ENCODE measurements at places on chromosomes 3 and 15. TPM values are rescaled to one million over a fixed set of nuclear protein-coding genes. Genes with fewer than 3 reads are reported as not detected.

Gene KIF9
- total RNA-seq, result 5.3 TPM

Gene STAC
- 17.4 TPM for total RNA-seq

Gene TGFBR2
- total RNA-seq, result 215 TPM

Gene PP2D1
- not detected for total RNA-seq

Gene TERC
- 220 TPM for total RNA-seq

Gene FRMD4B
- 16.6 TPM for total RNA-seq

Gene SH3BP5
- total RNA-seq, result 40.4 TPM

Gene SERPINI2
- total RNA-seq, result not detected

Gene GOLGA6L6
- not detected for total RNA-seq

DNA sequence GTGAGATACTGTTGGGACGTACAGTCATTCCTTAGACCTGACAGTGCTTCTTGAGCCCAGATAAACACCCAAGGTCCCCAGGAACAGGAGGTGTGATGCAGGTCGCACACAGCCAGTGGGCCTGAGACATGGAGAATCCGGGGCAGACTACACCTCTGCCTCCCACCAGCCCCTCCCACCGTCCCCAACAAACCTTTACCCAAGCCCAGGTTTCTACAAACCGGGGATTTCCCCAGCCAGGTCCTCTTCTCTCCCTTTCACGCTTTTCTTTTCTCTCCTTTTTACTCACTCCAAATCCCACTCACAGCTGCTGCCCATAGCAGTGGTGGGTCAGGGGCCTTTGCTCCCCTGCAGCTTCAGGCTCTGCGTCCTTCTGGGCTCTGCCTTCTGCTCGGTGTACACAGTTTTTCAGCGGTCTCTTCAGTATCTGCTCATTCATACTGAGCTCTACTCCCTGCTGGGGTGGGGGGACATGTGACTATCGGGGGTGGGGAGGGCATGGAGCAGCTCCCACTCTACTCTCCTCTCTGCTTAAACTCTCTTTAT, 4.8 kb upstream of the PCSK6 start:
- no peak for DNase-seq

DNA sequence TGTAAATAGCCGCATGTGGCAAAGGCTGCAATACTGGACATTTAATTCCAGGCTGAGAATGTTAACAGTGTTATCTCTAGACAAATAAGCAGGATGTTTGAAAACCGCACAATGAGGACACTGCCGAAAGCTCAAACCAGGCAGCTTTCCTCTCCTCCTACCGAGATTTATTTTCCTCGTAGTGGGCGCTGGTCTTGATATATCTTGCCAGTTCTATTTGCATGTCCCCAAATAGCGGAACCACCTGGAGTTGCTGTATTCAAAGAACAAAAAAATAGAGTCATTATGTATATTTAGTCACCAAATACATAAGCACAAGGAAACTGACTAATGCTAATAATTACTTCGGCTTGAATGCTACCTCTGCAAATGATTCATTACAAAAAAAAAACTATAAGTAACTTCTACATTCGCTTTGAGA, 46.5 kb downstream of the CYFIP1 start:
- DNase-seq, result no peak

GRCh38 chr3:143991713-143992112, 20.1 kb downstream of the DIPK2A start:
- no peak for DNase-seq

DNA sequence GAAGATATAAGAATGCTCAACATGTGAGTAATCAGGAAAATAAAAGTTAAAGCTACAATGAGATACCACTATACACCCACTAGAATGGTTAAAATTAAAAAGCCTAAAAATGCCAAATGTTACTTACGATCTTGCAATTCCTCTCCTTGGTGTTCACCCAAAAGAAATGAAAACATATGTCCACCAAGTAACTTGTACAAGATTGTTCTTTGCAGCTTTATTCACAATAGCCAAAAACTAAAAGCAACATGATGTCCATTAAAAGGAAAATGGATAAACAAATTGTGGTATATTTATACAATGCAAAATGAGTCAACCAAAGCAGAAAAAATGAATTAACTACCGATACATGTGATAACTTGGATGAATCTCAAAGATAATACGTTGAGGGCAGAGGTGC, 301.6 kb upstream of the THBS1 start:
- DNase-seq, result no peak

DNA sequence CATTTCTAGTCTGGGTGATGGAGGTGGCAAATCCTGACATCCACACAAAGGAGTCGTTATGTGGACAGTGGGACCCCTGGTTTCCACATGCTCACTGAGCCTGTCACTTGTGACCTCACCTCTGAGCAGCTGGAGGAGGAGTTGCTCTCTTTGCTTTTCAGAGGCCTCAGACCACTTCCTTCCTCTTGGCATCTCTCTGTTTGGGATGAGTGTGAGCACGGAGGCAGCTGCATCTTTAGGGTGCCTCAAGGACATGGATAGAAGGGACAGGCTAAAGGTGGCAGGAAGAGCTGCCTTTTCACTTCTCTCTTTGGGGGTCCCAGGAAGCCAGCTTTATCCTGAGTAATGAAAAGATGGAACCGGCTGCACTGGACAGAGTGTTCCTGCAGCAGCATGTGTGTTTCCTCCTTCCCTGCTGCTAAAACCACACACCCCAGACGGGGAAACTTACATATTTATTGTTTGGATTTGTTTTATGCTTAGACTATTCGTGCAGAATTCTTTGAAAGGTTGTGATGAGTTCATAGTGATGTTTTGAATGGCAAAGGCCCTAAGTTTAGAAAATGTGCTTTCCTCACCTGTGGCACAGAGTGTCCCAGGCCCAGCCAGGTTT, 31.8 kb downstream of the GPR171 start:
- peak; percentile 64 for DNase-seq

GRCh38 chr3:14405360-14406238, 3.2 kb downstream of the SLC6A6 start:
- DNase-seq, result no peak

GRCh38 chr15:79978260-79978654, 7.3 kb upstream of the BCL2A1 start:
- no peak for DNase-seq

DNA sequence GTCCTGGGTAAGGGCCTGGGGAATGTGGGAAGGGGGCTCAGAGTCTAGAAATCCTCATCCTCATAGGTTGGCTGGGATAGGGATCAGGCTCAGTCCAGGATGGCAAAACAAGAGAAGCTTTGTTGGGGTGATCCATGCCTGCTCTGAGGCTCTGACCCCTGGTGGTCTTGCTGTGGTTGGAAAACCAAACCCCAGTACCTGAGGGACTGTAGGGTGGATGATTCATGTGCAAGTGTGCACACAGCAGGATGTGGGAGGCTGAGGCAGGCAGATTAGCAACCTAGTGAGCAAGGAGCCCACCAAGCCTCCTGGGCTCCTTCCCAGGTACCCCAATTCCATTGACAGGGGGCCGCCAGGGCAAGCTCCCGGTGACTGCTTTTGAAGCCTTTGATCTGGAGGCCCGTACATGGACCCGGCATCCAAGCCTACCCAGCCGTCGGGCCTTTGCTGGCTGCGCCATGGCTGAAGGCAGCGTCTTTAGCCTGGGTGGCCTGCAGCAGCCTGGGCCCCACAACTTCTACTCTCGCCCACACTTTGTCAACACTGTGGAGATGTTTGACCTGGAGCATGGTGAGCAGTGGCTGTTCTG, 3.1 kb downstream of the KLHDC8B start:
- DNase-seq, result no peak

- DNase-seq, result no peak
Observed at GRCh38 chr3:159169828-159170227, 368.0 kb downstream of the MFSD1 start.

GRCh38 chr3:160098261-160098908, 109.8 kb downstream of the IL12A start:
- DNase-seq, result no peak

- DNase-seq, result peak; percentile 59
Observed at GRCh38 chr3:11539677-11540076, 104.0 kb downstream of the VGLL4 start.

DNA sequence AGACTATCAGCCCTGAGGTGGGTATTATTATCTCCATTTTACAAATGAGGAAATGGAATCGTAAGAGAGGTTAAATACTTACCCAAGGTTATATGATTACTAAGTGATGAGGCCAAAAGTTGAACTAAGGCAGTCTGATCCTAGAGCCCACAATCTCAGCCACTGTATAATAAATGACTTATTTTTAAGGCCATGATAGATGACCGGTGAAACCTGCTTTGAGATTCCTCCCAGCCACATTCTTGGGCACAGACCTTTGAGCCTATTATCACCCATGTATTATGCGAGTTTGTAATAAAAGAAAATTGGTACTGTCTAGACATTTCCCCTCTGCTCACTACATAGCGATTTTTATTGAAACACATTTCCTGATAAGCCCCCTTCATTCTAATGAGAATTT, 37.4 kb downstream of the POLQ start:
- no peak for DNase-seq

- no peak for DNase-seq
Observed at GRCh38 chr3:65178703-65179102, 490.9 kb upstream of the ADAMTS9 start.

GRCh38 chr3:53989946-53990345, 98.3 kb upstream of the SELENOK start:
- no peak for DNase-seq

GRCh38 chr3:161579395-161580126, 83.0 kb downstream of the OTOL1 start:
- DNase-seq, result no peak

DNA sequence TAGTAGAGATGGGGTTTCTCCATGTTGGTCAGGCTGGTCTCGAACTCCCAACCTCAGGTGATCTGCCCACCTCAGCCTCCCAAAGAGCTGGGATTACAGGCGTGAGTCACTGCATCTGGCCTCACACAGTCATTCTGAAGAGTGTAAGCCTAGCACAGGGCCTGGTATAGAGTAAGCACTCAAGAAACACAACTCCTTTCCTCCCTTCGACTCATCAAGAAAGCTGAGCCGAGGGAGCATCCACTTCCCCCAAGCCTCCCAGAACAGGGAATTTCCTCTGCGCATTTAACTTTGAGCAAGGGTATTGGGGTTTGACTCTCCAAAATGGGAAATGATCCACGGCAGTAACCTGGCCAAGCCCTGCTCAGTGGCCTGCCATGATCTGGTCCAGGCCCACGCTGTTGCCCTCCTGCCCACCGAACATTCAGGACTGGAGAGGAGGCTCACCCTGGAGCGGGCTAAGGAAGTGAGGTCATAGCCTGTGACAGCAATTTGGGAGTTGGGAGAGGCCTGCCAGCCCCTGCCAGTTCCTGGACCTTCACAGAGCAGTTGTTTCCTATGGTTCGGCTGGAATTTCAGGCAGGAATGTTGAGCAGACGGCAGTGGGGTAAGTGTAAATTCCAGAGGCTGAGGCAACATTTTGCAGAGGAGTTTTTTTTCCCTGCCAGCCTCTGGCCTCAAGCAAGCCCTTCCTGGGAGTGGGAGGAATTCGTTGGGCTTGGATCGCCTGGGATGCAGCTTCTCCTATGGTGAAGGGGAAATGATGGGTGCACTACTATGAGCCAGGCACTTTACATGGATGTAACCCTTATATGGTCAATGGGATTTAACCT, 21.2 kb upstream of the SMAD3 start:
- no peak for DNase-seq

DNA sequence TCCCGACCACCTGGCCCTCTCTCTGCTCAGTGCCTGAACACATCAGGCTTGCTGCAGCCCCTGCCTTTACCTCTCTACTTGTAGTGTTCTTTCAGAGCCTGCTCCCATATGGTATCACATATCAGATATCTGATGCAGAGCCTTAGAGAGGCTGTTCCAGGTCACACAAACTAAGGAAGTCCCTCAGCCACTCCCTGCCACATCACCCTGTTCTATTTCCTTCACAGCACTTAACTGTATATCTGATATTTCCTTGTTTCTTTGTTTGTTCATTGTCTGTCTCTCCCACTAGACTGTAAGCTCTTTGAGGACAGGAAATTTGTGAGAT, 976 bp upstream of the ALDH1L1 start:
- DNase-seq, result no peak

DNA sequence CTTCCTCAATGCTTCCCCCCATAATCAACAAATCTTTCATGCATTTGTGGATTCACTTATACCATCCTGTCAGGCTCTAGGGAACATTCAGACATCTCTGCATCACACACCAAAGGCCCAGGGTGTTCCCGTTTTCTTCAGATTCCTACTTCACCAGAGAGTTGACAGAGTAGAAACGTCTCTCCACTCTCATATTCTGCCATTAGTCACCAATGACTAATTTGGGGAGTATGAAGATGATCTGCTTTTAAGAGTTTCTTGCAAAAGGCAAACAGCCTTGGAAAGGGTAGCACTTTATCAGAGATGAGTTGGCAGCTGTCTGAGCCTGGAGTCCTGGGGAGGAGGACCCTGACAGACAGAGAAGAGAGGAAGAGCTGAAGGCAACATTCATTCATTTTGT, 55.8 kb upstream of the DGKG start:
- DNase-seq, result no peak

DNA sequence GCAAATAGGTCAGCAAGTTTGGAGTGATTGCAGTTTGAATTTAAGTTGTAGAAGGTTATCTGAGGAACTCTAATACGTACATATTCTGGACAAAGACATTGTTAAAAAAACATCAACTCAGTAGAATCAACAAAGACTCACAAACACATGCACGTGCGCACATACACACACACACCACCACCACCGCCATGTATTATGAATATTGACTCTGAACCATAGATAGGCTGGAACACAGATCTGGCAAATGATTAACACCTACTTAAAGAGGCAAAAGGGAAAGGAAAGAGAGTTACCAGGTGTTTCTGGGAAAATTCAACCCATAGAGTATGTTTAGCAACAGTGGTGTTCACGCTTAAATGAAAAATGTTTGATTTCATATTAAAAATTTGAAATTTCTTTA, 334.2 kb upstream of the ALCAM start:
- no peak for DNase-seq

- no peak for DNase-seq
Observed at GRCh38 chr3:64798316-64798715, 110.5 kb upstream of the ADAMTS9 start.

- no peak for DNase-seq
Observed at GRCh38 chr3:34504366-34504765, 705.9 kb downstream of the PDCD6IP start.

GRCh38 chr3:26535151-26535550, 87.4 kb upstream of the LRRC3B start:
- DNase-seq, result no peak

DNA sequence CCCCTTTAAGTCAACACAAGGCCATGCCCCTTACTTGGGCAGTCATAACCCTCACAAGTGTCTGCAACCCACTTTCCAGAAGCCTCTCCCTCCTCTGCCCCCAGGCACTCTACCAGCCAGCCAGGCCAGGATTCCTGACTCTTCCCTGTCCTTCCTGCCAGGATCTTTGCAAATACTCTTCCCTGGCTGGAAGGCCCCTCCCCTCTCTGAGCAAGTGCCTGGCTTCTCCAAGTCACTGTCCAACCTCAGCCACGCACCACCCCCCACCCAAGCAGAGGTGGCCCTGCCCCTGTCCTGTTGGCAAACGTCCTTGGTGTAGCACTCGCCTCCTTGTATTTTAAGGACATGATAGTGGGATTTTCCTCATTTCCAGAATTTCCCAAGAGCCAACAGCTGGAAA, 54.7 kb upstream of the USP3 start:
- no peak for DNase-seq

GRCh38 chr3:190432216-190432615, 17.5 kb downstream of the TMEM207 start:
- no peak for DNase-seq
